ENCODE measurements at places on chromosomes 6 and 20.
A peak's percentile ranks its signal among the peaks of the same experiment; 100 is the strongest.

- no peak for DNase-seq
Measured at GRCh38 chr6:155915651-155916050, 460.0 kb upstream of the NOX3 start.

- DNase-seq: no peak
Measured at GRCh38 chr6:21158873-21159272, 434.7 kb upstream of the SOX4 start.

DNA sequence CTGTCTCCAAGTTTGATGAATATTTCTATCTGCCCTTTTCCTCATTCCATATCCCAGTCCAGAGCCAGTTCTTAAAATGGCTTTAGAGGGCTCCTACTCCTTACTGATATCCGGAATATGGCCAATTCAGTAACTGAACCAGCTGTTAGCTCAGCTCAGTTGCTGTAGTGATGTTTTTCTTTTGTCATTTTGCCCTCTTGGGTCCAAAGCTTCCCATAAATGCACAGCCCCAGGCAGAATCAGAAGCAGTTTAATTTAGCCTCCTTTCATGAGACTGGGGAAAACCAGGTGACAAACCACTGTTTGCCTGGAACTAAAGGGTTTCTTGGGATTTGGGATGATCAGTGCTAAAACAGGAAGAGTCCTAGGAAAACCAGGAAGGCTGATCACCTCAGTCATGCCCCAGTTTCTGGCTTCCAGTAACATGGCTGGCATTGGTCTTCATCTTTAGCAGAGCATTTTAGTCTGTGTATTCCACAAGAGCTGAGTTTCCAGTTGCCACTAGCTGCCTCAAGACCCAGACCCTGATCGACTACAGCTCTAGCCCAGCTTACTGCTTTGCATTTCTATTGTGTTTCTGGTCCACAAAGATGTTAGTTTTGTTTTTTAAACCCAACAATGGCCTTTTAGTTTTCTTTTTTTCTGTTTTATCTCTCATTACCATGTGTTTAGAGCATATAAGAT, 40.6 kb upstream of the REV3L start:
- no peak for DNase-seq

DNA sequence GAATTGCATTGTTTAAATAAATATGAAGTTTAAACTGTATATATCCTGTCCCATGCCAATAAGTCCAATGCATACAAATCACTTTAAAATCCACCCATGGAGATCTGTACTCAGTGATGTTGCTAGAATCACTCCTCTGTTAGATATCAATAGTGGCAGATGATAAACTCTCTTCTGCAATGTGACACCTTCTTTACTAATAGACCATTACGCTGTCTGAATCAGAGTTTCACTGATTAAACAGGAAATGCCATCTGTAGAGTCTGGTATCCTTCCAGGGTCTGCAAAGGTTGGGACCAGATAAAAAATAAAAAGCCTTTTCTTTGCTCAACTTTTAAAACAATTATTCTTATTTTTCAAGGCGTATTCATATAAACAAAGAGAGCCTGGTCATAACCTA, 134.5 kb downstream of the EDN3 start:
- no peak for DNase-seq

DNA sequence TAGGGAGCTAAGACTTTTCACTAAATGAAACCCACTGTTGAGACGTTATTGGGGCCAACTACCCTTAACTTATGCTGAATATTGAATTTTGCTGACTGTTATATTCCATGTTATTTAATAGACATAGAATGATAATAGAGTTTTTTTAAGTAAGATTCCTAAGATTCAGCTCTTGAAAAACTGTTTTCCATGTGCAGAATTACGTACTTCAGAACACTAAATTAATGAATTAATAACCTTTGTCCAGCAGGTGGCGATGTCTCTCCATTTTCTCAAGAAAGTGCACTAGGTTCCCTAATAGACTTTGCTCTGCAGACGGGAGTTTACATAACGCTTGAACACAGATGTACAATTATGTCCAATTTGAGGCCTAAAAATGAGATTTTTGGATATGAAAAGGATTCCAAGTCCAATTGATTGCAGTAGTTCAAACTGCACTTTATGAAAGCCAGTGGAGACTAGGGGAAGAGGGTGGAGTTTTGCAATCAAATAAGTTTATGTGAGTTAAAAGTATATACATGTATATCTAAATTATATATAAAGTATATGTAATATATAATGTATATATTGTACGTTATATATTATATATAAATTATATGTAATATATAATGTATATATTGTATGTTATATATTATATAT, 282.1 kb downstream of the UST start:
- DNase-seq: peak; percentile 79

- DNase-seq: no peak
Measured at GRCh38 chr20:2373098-2373497, 7.6 kb upstream of the TGM6 start.

- no peak for DNase-seq
Measured at GRCh38 chr6:16800341-16800740, 39.1 kb upstream of the ATXN1 start.

GRCh38 chr6:11397622-11398450, 139.7 kb upstream of the TMEM170B start:
- DNase-seq: no peak

GRCh38 chr6:43786664-43787329, 16.8 kb downstream of the VEGFA start:
- no peak for DNase-seq

DNA sequence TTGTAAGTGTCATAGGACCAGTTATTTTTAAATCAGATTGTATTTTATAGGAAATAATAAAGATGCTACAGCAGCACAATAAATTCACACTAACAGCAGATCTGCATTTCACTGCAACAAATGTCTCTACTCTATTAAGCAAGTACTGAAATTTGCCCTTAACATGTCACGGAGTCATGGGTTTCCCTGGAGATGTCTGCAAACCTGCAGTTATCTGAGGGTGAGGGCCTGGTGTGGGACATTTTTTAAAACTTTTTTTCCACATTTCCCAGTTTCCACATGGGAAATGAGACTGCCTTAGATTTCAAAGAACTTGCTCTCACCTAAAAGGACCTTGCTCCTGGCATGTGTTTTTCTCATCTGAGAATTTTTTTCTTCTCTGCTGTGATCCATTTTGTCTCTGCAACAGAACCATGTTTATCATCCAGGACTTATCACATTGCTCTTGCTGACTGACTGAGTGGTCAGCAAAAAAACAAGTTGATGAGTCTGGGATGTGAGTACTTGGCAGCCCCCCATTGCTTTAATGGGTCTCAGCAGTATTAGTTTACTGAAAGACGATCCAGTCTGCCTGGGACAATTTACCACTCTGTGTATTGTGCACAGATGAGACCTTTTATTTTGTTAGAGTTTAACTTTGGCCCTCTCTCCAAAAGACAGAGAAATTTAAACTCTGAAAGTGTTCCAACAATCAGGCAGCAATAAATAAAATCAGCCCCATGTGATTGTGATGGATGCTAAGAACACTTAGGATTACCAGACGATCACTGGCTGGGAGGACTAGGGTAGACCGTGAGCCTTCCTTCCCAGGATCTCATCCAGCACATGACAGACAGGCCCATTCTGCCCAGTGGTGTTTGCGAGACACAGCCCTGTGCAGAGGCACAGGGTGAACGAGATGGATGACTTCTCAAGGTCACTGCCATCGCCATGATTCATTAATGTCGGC, 268.8 kb downstream of the BTBD9 start:
- no peak for DNase-seq

GRCh38 chr6:89360415-89360999, 8.0 kb upstream of the UBE2J1 start:
- no peak for DNase-seq
